ENCODE measurements at places on chromosomes 4 and X.

GRCh38 chrX:22060415-22061280, 28.5 kb downstream of the PHEX start:
- DNase-seq = no peak

- DNase-seq = no peak
These were observed 236.4 kb upstream of the TAPT1 start for GRCh38 chr4:16462656-16463055.

GRCh38 chr4:26130173-26130572, 190.6 kb upstream of the RBPJ start:
- no peak for DNase-seq

DNA sequence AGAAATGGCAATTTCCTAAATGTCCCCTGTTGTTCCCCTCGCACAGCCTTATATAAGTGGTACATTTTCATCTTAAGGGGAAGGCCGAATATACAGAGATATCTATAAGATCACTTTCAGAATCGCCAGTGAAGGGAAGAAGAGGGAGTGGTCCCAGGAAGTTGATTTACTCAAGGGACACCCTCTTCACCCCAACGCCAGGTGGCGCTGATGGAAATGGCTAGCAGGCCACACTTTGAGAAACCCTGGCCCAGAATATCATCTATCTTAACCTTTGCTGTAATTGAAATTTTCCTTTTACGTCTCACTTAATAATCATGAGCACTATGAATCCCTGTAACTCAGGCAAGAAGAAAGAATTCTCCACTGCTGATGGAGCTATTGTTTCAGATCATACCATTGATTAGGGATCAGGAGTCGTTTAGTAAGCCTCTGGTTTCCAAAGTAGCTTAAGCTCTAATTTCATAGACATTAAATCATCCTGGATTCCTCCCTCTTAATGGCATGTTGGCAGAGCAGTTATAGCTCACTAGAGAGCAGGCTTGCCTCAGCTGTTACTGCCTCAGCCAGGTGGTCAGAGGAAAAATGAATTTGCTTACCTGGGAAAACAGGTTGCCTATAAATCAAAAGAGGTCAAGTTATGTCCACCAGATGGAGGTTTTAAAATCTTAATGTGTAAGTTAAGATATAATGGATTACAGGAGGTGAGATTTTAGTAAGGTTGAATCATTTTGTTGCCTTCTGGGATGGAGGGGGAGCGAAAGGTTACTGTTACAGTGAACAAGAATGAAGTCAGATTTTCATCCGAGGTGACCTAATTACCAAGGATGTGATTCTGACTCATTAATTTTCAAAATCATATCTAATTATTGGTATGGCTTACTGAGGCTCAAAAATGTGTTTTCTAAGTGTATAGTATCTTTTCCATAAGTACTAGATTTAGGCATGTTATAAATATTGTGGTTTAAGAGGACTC, 941.2 kb upstream of the TENM3 start:
- DNase-seq = peak; percentile 39

GRCh38 chrX:9797384-9798360, 11.4 kb downstream of the SHROOM2 start:
- no peak for DNase-seq

- no peak for DNase-seq
These were observed 183.3 kb downstream of the SH3KBP1 start for GRCh38 chrX:19704132-19704531.

DNA sequence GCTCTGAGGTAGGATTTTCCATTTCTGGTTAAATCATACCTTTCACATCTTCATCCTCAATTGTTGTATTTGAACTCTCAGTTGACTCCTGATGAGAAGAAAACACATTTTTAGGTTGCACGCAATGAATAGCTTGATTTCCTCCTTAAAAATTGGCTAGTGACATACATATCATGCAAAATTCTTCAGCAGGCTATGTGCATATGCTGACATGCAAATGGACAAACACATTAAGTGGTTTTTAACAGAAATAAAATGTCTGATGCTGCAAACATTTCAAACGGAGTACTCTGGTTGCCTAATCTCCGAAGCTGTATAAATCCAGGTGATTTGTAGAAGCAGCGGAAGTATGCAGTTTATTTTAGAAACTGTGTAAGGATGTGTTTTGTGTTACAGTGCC, 261.1 kb downstream of the CAMK2D start:
- no peak for DNase-seq

GRCh38 chr4:62199291-62199810, 999.2 kb downstream of the ADGRL3 start:
- DNase-seq = no peak

GRCh38 chr4:3729188-3729881, 36.9 kb upstream of the ADRA2C start:
- no peak for DNase-seq

- DNase-seq = no peak
These were observed 56.7 kb downstream of the SPINK2 start for GRCh38 chr4:56764775-56765174.

DNA sequence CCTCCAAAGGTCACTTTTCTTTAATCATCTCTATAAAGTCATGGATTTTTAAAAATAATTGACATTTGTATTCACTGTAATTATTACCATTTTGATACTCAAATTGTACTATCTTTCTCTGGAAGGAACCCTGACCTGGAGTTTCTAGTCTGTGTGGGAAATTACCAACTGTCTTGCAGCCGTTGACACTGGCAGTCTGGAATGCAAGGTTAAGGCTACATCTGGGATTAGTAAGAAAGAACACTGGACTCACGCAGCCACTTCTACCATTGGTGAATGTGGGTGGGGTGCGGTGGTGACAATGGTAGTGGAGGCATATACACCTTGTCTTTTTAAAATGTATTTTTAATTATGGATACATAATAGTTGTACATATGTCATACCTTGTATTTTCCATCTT, 40.9 kb downstream of the EGF start:
- DNase-seq = no peak

DNA sequence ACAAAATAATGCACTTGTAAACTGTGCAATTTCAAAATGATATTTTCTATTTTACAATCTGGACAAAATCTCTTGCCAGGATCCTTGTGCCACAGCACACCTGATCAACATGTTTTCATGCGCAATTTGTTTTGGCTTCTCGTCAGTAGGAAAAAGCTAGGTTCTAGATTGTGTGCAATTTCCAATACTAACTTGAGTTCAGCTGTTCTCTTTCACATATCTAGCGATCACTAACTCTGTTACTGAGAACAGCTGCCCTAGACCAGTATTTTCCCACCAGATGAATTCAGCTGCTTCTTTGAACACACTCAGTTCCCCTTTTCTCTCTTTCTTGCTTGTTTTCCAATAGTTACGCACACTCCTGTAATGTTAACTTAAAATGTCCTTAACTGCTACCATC, 131.2 kb downstream of the MAGEB5 start:
- DNase-seq = no peak

- DNase-seq = peak; percentile 77
These were observed 2.0 kb downstream of the RAPGEF2 start for GRCh38 chr4:159104694-159105414.

GRCh38 chr4:12120968-12121367, 692.3 kb upstream of the HS3ST1 start:
- no peak for DNase-seq

GRCh38 chrX:150012647-150013381, 74.5 kb upstream of the EOLA2 start:
- DNase-seq = no peak

DNA sequence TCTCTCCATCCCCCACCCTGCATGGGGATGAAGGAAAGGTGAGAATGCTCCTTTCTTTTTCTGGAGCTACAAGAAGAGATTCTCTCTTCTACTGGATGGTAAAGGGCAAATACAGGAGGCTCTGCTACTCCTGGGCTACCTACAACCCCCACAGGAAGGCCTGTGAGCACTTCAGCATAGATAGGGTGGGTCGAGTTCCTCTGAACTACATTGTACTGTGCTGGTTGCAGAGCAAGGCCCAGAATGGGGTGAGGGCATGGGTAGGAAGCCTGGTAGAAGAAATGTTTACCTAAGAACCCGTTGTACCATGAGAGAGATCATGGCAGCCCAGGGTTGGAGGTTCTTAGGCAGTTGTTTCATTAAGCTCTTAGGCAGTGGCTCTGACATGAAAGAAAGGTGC, 510.4 kb downstream of the MID1IP1 start:
- no peak for DNase-seq

DNA sequence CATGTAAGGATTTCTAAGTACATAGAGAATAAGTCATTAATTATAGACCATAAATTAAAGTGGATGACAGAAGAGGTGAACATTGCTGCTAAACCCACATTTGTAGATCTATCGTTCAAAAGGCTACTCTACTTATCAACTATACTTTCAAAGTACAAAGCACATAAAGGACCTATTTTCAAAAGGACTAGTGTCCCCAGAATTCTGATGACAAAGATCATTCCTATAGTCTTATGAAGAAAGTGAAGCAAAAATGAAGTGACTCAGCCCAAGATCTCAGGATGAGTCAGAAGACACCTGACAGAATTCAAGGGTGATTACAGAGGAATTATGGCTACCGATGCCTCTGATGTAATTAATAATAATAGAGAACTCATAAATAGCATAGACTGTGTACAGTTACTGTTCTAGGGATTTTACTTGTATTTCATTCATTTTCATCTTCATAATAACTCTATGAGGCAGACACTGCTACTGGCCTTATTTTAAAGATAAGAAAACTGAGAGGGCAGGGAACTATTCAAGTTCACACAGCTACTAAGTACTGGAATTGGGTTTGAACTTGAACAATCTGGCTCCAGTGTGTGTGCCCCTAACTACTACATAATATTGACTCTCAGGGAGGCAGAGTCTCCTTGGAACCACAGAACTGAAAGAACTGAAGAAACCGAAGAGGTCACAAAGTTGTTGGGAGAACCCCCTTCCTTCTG, 17.1 kb downstream of the USP46 start:
- no peak for DNase-seq

- DNase-seq = no peak
These were observed 144.5 kb downstream of the SMIM20 start for GRCh38 chr4:26058537-26058936.

DNA sequence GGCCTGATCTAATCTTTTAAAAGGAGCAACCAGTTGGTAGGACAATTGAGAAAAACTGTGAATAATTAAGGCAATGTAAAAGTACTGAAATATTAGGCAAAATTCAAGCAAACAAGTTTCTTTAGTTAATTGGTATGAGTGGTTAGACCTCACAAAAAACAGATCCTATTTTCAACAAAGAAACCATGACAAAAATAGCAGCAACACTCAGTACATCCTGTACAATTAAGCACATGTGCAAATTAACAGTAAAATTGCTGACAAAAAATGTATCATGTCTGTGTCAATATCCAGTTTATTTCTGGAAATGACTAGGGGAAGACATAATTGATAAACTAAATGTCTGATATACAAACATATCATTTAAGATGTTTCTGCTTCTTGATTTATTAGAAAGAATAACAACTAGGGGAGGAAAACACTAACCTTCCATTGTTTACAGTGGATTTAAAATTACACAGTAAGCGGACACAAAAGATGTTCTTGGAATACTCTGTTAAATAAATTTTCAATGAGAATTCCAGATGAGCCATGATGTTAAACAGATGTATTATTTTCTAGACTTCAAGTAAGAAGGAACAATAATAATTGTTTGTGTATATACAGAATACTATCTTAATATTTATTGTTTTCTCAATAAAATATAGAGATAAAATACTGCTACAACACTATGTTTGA, 638.9 kb downstream of the SPRY1 start:
- no peak for DNase-seq

- DNase-seq = no peak
These were observed 126.6 kb downstream of the SH3RF1 start for GRCh38 chr4:169144061-169144600.

DNA sequence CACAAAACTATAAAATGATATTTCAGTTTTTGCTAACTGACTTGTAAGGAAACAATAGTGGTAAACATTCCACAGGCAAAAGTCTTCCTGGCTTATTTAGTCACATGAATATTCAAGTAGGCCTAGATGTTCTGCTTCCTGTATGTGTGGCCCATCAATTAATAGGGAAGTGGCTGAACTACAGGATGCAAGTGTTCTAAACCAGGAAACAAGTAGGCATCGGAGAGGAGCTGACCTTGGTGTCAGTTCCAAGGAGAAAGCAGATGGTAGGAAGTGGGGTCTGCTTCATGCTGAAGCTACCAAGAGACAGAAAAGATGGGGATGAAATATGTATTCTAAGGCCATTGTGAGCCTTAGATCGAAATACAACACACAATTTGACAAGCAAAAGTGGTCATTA, 149.7 kb downstream of the ANTXR2 start:
- no peak for DNase-seq

DNA sequence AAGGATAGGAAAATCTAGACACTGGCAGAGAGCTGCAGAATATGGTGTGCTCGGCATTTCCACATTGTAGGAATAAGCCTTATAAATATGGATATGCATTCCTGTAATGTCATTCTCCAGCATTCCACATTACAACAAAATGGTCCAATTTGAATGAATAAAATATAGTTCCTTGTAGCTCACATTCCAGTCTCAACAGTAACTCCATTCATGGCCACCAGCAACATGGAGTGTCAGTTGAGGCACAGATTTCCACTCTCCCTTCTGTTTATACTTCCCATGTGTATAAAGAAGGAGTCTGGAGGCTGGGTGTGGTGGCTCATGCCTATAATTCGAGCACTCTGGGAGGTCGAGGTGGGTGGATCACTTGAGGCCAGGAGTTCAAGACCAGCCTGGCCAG, 84.5 kb downstream of the AASDH start:
- DNase-seq = no peak

DNA sequence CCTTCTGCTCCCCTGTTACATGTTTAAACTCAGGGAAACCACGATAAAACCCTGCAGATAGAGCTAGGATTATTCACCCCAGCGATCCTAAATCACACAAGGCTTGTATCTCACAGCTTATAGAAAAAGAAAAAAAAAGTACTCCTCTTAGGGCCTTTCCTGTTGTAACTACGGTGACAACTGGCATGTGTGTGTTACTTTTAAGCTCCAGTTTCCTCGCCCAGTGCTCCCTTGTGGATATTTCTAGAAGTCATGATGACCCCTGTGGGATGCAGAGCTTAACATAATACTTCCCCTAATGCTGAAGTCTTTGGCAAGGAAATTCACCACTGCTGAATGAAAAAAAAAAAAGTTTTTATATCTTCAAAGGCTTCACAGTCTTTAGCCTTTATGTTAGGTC, 114.7 kb downstream of the NWD2 start:
- no peak for DNase-seq

- no peak for DNase-seq
These were observed 116.4 kb downstream of the PWWP3B start for GRCh38 chrX:106284431-106285025.

- DNase-seq = no peak
These were observed 704.4 kb upstream of the AMOT start for GRCh38 chrX:113545040-113545439.

GRCh38 chr4:146661367-146661766, 22.7 kb downstream of the POU4F2 start:
- no peak for DNase-seq

DNA sequence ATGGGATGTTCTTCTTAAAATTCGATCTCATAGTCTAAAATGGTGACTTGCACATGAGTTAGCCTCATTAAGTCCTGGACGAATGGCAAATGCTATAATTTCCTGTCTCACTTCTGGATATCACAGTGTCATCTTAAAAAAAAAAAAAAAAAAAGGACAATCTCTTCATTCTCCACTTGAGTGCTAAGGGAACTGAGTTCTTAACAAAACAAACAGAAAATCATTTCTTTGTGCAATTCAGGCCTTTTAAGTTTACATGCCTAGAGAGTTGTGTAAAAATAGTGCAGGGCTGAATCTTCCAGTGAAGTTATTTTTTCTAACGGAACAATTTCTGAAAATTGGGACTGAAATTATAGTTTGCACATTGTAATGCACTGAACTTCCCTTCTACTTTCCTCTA, 122.8 kb upstream of the FAT1 start:
- DNase-seq = no peak

Measured in erythroblast (primary cell).